ENCODE measurements at places on chromosomes 3 and 15.

DNA sequence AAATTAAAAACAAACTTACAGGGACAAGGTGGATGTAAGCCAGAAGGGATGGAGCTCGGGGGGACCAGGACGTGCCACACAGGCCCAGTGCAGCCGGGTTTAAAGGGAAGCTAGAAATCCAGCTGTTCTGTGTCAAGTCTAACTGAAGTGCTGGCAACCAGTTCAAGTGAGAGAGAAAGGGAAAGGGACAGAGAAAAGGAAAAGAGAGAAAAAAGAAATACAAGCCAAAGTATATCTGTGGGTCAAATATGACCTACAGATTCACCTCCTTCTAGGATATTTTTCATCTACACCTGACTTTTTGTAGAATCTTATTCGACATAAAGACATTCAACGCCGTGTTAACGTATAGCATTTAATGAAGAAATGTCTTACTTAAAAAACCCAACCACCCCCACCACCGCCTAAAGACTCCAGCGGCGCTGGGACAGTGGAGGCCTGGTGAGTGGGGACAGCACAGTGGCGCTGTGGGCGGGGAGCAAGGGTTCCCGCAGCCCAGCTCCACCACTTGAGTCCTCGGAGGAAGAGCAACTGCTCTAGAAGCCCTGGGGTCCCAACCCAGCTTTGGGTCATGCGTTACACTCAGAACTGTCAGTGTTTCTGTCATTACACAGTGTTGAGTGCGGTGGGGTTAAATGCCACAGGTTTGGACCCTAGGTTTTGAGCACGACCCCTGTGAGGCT is 62.3 kb downstream of the CHSY1 start:
- DNase-seq = no peak

DNA sequence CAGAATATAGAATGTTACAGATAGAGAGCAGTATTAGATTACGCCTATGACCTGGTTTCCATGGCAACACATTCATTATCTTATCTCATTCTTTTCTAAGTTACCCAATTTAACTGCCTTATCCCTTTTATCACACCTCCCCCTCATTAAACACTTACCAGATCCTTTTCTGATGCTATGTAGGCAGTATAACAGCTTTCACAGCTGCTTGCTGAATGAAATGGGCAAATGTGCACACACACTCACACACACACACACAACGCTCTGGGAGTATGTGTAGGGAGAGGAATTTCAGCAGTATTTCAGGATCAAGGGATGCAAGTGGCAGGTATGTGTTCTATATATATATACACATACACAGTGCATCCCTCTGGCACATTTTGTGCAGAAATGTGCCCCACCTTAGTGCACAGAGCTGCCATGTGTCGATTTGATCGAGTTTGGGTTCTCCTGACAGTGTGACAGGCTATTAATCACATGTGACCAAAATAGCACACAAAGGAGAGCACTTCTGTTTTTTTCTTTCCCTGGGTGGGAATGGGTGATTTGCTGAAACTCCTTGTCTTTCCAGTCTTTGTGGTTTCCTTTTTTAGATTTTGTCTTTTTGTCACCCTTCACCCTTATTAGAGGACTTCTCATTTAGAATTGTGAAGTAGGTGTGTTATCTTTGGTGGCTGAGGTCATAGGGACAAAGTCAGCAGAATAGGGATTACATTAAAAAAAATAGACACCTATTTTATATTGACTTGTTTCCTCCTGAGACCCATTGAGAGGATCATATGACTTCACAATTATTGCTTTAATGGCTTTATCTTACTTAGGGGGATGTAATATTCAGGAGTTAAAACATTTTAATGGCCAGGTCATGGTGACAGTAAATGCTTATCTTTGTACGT is 553.7 kb downstream of the PDCD6IP start:
- no peak for DNase-seq

DNA sequence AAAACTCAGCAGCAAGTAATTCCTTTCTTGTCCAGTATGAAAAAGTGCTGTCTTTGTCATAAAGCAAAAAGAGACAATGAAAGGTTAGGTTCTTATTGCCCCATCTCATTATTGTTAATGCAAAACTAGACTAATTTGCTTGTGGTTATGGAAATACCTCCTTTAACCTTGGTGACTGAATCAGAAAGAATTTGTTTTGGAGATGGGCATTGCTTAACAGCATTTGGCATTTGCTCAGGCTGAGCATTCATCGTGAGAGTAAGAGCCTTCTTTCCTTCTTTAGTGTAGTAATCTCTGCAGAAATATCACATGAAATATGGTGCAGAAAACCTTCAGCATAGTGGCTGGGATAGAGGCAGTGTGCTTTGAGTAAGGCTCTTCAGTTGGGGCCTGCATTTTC is 103.1 kb downstream of the CNTN6 start:
- no peak for DNase-seq

GRCh38 chr3:87004883-87005282 is 13.9 kb upstream of the VGLL3 start:
- DNase-seq = no peak

GRCh38 chr3:117181222-117181621 is 471.6 kb downstream of the TUSC7 start:
- no peak for DNase-seq

- no peak for DNase-seq
Observed at GRCh38 chr3:25820366-25820765, 30.5 kb downstream of the OXSM start.

GRCh38 chr3:51716805-51717204 is 9.9 kb downstream of the GRM2 start:
- DNase-seq = no peak

- no peak for DNase-seq
Observed at GRCh38 chr3:25430287-25430934, 2.3 kb downstream of the RARB start.

- no peak for DNase-seq
Observed at GRCh38 chr3:149221783-149222517, at the start of gene CP. Gene CP, minus strand, starts transcription at chr3:149221829. Its CDS starts 37 bp downstream, at chr3:149221792.

DNA sequence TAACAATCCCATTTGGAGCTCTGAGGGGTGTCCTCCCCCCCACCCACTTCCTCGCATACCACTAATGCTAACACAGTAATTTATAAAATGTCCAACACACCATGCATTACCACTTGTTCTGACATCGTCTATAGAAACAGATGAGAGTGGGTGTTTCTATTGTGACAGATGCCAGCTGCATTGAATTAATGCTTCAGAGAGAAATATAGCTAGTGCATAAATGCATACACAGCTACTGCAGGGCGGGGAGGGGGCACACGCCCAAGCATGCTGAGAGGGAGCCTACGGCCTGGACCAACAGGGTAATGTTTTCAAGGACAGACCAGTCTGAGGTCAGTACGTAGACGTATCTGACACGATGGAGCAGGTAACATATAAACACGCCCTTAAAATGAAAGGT is 106.0 kb upstream of the FEZF2 start:
- no peak for DNase-seq

- no peak for DNase-seq
Observed at GRCh38 chr3:134368751-134369105, 5.5 kb downstream of the AMOTL2 start.

GRCh38 chr3:76694063-76694462 is 345.8 kb upstream of the ROBO2 start:
- peak; percentile 53 for DNase-seq

DNA sequence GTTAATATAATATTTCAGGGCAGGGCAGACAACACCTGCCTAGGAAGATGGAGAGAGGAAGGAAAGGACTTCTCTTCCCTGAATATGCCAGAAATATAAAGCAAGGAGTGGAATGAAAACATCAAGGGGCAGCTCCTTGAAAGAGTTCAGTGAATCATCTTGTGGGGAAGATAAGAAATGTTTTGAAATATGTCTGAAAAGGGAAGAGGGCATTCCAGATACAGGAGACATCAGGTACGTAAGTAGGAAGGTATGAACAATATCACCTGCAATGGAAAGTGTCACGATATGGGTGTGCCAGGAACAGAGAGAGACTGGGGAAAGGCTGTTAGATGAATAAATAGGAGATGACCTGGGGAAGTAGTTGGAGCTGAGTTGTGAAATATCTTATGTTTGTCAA is 75.8 kb upstream of the WDR72 start:
- no peak for DNase-seq

GRCh38 chr15:29860872-29861271 is 38.6 kb upstream of the TJP1 start:
- DNase-seq = no peak

- DNase-seq = no peak
Observed at GRCh38 chr15:64985366-64986033, 4.2 kb downstream of the SPG21 start.

DNA sequence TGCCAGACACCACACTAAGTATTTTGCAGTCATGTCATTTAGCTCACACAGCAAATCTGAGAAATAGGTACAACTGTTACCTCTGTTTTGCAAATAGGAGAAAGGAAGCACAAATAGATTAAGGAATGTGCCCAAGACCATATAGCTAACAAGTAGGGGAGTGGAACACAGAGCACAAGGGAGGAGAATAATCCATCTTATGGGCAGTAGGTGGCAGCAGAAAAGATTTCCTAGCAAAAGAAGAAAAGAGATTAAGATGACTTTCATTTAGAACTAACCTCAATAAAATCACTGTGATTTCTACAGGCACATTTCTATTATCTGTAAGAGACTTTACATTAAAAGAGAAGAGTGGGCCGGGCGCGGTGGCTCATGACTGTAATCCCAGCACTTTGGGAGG is 49.1 kb downstream of the NR1I2 start:
- no peak for DNase-seq

- no peak for DNase-seq
Observed at GRCh38 chr15:65254356-65254755, 32.3 kb downstream of the PARP16 start.

- peak; percentile 59 for DNase-seq
Observed at GRCh38 chr3:11510001-11510340, 133.7 kb downstream of the VGLL4 start.

- no peak for DNase-seq
Observed at GRCh38 chr3:155889952-155890351, 19.5 kb downstream of the GMPS start.

DNA sequence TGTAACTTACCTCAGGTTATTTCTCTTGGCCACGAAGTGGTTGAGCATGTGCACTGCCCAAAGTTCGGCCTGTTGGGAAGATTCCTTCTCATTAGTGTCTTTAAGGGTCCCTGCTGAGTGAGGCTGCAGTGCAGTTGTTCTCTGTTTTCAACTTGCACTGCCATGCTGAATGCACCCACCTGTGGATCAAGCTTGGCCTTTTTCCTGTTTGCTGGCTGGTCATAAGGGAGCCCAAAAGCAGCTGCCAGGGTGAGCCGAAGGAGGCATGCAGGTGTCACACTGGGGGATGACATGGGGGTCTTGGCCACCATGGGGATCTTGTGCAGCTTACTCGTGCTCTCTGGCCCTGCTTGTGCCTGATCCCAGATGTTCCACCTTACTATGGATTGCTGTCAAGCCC is 46.1 kb upstream of the RAF1 start:
- no peak for DNase-seq

GRCh38 chr15:76386178-76386577 is 49.6 kb downstream of the ISL2 start:
- DNase-seq = no peak

GRCh38 chr15:66838671-66839239 is 136.7 kb downstream of the SMAD6 start:
- DNase-seq = peak; percentile 7

- DNase-seq = no peak
Observed at GRCh38 chr3:192621909-192622308, 105.4 kb downstream of the FGF12 start.

DNA sequence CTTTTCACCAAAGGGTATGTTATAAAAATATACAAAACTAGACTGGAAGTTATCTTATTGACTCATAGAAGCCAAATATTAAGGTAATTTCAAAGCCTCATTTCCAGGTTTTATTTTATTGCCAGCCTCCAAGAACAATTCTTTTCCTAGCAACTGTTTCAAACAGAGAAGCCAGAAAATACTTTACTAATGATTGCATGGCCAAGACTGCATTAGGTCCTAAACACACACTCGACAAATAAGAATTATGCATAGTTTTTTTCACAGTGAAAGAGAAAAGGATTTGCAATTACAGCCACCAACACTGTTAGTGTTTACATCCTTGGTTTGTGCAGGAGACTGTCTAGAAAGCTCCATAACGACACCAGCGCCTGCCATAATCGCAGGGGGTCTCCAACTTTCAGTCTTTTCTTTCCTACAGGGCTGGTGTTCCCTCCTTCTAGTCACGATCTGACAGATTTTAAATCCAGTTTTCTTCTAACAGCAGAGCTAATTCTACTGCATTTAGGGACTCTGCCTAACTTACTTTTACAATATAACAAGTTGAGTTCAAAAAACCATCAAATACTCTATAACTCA is 58.1 kb downstream of the CLASP2 start:
- no peak for DNase-seq

- no peak for DNase-seq
Observed at GRCh38 chr15:34339946-34340345, 2.4 kb upstream of the SLC12A6 start.

DNA sequence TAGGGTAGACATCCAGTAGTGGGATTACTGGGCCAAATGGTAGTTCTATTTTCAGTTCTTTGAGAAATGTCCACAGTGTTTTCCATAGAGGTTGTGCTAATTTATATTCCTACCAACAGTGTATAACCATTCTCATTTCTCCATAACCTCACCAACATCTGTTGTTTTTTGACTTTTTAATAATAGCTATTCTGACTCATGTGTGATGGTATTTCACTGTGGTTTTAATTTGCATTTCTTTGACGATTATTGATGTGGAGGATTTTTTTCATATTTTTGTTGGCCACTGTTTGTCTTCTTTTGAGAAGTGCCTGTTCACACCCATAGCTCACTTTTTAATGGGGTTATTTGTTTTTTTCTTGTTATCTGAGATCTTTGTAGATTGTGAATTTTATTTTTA is 125.2 kb downstream of the CFAP20DC start:
- no peak for DNase-seq

DNA sequence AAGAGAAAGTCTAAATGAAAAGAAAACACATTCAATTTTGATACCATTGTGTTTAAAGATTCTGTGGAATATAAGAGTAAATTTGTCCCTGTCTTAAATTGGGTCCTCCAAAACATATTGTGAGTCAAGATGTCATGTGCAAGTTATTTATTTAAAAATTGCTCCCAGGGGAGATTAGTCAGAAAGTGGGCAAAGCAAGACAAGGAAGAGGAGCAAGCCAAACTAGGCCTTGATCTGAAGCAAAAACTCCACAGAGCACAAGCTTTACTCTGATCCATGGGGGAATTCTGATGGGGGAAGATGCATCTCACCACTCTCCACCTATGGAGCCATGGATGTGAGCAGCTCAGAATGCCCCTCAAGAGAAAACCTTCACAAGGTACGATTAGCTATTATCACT is 342.8 kb upstream of the IL12A start:
- no peak for DNase-seq

DNA sequence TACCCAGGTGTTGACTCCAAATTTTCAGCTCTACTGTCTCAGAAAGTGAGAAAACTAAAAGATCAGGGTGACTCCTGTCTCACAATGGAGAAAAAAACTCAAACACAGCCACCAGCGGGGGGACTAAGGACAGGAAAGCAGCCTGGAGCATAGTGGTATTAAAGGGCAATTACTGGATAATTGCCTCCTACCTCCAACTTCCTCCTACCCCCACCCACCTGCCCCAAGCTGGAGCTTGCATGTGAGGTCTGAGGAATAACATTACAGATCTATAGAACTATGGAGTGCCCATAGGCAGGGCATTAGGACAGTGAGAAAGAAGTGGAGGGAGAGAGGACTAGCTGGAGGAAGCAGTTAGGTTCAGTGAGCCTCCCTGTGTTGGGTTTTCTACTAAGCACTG is 2.7 kb upstream of the PCCB start:
- DNase-seq = no peak
